NCI-H2081 (cell line): ENCODE measurements at places on chromosomes 1 and 21.
A peak's percentile ranks its signal among the peaks of the same experiment; 100 is the strongest.

GRCh38 chr1:19240673-19241538, 10.4 kb downstream of the EMC1 start:
- peak; percentile 22 for DNase-seq

GRCh38 chr21:31647650-31648049, 11.8 kb upstream of the SOD1 start:
- DNase-seq = no peak

DNA sequence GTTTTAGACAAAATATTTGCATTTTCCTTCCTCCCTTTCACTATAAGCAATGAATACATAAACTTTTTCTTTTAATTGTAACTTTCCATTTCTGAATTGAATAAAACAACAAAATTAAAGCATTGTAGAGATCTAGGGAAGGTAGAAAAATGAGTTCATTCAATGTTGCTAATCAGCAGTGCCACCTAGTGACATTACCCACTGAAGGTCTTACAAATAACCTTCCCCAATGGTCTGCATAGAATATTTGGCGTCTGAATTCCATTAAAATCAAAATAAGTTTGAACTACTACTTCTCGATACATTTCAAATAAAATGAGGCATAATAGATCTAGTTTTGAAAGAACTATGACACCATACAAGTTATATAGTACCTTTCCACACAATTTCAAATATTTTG, 19.6 kb downstream of the FH start:
- peak; percentile 32 for DNase-seq

GRCh38 chr21:31977816-31978215, 105.0 kb downstream of the HUNK start:
- DNase-seq = no peak

DNA sequence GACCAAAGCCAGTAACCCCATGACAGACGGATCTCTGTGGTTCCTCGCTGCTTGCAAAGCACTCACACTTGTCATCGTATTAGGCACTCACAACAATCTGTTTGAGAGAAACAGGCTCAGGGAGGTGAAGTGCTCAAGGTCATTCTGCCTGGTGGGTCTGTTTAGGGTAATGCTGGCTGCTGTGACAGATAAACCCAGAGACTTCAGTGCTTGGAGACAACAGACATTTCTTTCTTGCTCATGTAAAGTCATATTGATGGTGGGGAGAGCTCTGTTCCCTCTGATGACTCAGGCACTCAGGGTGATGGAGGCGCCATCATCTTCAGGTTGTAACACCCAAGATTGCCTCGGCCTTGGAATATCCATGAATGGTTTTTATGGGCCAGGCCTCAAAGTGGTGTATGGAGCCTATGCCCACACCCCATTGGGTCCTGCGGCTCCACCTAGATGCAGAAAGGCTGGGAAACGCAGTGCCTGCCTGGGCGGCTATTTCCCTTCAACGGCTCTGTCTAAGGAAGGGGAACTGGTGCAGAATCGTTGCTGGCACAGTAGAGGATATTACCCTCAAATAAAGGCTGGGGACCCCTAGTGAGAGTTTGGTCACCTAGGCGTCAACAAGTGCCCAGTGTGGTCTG, 71.6 kb upstream of the SELENON start:
- DNase-seq = no peak

GRCh38 chr21:33019885-33020557, 5.7 kb upstream of the OLIG2 start:
- DNase-seq = peak; percentile 13

GRCh38 chr21:35198982-35199732, 150.1 kb upstream of the RUNX1 start:
- DNase-seq = no peak

DNA sequence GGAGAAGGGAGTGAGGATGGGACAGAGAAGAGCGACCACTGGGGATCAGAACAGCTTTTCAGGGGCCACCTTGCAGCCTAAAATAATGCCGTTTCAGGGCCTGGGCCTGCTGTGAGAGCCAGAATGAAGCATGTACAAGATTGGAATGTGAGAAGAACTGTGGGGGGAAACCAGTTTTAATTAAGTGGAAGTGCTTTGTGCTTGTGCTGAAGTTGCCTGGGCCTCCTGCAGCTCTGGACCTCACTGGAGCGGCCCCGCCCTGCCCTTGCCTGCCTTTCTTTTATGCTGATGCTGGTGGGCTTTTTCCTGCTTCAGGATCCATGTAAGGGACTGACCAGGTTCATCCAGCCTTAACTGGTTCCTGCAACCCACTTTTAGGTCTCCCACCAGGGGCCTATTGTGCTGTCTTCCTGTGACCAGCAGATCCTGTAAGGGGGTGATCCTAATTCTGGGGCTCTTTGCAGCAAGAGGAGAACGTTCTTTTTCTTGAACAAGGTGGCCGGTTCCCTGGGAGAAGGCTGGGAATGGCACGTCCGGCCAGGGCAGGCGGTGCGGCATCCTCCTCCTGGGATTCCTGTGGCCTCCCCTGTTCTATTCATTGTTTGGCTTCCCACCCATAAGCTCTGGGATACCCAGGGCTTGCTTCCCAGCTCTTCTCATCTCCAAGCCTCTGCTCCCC, 3.2 kb downstream of the C1orf226 start:
- no peak for DNase-seq

GRCh38 chr1:16422041-16422440, 15.2 kb downstream of the SPATA21 start:
- DNase-seq = no peak

- peak; percentile 1 for DNase-seq
Measured at GRCh38 chr1:103461161-103462105, 64.1 kb upstream of the RNPC3 start.

DNA sequence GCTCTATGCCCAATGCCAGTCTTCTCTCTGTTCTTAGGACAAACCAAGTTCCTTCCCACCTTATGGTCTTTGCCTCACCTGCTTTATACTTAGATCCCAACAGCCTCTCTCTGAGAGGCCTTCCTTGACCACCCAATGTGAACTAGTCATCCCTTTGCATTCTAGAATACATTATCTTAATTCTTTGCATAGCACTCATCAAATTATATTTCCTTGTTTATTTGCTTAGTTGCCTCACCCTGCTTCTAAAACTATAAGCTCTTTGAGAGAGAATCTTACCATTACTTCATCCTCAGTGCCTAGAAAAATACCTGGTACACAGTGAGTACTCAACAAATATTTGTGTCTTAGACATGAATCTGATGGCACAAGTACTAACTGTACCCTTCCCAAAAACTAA, 8.0 kb downstream of the PIGP start:
- DNase-seq = no peak

- no peak for DNase-seq
Measured at GRCh38 chr1:202086579-202087350, 36.0 kb upstream of the GPR37L1 start.

DNA sequence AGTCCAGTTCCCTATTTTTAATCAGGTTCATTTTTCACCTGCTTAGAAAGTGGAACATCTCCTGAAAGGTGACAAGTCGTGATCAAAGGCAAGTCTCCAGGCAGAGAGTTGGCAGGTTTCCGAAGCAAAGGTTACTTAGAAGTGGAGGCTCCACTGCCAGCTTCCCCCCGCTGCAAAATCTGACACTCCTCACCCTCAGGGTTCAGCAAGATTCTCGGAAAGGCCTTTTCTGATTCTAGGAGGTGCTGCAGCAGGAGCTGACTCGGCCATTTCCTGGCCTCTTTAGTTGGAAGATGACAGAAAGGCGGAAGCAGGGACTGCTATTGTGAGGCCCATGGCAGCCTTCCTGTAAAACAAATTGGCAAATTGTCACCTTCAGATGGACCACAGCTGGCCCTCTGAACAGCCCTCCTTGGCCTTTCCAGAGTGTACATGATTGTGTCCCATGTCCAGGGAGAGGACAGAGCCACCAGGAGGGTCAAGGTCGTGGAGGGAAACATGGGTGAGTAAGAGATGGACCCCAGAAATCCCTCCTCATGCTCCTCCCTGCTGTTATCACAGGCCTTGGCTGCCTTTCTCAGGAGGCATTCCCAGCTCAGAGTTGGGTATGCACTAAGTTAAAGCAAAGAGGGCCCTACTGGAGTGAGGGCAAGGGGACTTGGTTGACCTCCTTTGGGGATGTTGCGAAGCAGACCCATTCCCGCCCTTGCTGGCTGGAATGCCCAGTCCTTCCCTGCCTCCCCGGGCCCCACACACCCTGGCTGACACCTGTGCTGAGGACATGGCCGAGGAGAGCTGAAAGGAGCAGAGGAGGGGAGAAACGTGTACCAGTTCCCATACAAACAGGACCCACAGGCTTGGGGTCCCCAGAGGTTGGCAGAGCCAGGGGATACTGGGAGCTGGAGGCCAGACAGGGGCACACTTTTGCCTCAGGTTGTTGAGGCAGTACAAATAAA, 115.5 kb upstream of the IRF2BP2 start:
- peak; percentile 44 for DNase-seq

GRCh38 chr1:57133686-57134085, 167.9 kb upstream of the C8B start:
- DNase-seq = no peak

DNA sequence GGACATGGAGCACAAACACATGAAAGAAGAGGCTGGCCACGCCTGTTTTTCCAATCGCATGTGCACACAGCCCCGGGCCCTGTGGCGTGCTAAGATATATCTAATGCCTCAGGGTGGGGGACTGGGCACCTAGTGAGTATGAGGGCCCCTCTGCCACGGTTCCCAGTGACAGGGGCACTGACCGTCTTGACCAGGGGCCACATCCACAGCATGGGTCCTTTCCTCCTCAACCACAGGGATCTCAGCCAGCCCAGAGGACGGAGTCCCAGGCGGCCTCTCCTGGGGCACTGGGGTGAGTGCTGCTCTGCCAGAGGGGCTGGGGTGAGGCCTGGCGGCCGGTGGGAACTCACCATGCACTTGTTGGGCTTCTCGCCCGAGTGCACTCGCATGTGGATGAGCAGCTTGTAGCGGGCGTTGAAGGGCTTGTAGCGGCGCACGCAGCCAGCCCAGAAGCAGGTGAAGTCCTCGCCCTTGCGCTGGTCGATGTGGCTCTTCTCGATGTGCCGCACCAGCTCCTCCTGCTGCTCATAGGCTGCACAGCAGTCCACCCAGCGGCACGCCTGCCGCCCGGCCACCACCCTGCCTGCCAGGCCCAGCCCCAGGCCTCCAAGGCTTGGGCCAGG, 134.7 kb downstream of the DMRTB1 start:
- no peak for DNase-seq

GRCh38 chr1:43783096-43783670, 75.8 kb downstream of the ST3GAL3 start:
- no peak for DNase-seq

- DNase-seq = peak; percentile 12
Measured at GRCh38 chr1:190226006-190226405, 251.7 kb downstream of the BRINP3 start.

DNA sequence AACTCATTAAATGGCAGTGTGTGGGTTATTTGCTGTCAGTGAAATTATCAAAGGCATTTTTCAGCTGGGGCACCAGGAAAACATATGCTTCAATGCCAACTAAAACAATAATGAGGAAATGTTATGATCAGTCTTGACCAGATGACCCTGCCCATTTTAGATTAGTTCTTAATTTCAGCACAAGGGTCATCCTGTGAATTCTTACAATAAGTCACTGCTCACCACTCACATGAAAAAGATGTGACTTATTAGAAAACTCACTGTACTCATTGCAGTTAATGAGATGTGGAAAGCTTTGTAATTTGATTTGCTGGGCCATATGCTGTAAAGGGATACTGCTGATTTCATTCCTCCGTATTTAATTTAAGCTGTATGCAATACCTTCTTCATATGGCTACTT, 178.5 kb upstream of the LMO4 start:
- no peak for DNase-seq

DNA sequence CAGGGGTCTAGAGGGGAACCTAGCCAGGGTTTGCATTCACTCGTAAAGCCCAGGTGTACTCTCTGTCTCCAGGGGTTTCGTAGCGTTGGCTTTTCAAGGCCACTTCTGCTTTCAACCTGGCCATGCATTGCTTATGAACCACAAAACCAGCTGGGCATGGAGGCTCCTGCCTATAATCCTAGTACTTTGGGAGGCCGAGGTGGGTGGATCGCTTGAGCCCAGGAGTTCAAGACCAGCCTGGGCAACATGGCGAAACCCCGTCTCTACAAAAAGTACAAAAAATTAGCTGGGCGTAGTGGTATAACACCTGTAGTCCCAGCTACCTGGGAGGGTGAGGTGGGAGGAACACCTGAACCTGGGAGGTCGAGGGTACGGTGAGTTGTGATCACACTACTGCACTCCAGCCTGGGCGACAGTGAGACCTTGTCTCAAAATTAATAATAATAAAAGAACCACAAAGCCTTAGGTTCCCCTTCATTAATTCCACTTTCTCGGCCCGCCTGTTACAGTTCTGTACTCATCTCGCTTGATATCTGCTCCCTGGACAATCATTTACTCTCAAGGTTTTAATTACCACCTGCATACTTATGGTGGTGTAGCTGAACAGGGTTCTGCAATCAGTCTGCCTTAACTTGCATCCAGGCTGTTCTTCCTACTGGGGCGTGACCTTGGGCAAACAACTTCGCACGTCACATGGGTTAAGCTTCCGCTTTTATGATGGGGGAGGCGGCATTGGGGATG, 6.1 kb downstream of the SLC16A4 start:
- DNase-seq = no peak

- no peak for DNase-seq
Measured at GRCh38 chr1:76352741-76353435, 278.3 kb downstream of the ST6GALNAC3 start.

DNA sequence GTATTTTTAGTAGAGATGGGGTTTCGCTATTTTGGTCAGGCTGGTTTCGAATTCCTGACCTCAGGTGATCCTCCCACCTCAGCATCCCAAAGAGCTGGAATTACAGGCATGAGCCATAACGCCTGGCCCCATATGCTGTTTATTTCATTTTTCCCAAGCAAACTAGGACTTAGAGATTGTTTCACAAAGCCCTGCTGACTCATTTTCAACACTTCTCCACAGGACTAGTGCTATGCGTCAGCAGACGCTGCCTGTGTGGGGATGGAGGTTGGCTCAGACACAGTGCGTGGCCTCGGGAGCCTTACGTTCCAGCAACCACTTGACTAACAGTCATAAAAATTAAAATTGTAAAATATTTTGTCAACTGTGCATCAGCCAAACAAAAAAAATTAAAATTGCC, 22.7 kb downstream of the PKNOX1 start:
- no peak for DNase-seq

DNA sequence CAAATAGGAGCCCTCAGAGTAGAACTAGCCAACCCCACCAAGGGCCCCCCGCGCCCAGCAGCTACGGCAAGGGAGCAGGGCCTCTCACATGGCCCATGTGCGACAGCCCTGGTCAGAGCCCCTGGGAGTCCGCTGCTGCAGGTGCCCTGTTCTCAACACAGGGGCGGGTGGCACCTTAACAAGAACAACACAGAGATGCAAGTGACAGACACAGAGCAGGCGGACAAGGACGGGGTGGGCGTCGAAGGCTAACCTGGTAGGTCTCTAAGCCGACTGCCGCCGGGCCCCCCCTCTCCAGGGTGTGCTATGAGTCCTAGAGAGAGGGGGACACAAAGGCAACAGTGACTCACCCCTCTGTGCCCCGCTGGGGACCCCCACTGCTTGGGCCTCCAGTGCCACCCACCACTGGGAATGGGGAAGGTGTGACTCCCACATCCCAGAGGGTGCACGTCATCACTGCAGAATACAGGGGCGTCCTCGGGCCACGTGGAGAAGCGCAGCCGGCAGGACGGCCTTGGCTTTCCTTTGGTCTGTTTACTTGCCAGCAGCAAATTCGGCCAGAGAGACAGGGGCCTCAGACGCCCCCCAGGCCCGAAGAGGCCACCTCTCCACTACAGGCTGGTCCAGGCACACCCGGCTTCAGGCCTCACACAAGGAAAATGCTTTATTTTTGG, 44.8 kb downstream of the PRDM15 start:
- DNase-seq = no peak
